ENCODE measurements at places on chromosomes 3 and 15.

DNA sequence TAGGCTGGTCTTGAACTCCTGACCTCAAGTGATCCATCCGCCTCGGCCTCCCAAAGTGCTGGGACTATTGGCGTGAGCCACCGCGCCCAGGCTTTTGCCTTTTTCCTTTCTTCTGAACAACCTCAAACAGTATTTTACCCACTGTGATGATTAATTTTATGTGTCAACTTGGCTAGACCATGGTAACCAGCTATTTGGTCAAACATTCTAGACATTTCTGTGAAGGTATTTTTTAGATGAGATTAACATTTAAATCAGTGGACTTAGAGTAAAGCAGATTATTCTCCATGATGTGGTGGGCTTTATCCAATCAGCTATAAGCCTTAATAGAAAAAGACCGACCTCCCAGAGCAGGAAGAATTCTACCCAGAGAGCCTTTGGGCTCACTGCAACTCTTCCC, 6.0 kb downstream of the SPATA12 start:
- DNase-seq: no peak
- peaks cover 51% of the 10 kb centered on the region for H3K4me1 ChIP-seq
- H3K36me3 ChIP-seq: no peaks in the 10 kb centered on the region
- no peak overlapping the region for H3K4me3 ChIP-seq
- no peaks in the 10 kb centered on the region for H3K27me3 ChIP-seq

- H3K4me1 ChIP-seq: no peaks in the 10 kb centered on the region
- H3K27ac ChIP-seq: no peak overlapping the region
- H3K27me3 ChIP-seq: no peaks in the 10 kb centered on the region
- no peaks in the 10 kb centered on the region for H3K36me3 ChIP-seq
- no peak for DNase-seq
Measured at GRCh38 chr3:195591852-195592251, 8.1 kb upstream of the APOD start.

DNA sequence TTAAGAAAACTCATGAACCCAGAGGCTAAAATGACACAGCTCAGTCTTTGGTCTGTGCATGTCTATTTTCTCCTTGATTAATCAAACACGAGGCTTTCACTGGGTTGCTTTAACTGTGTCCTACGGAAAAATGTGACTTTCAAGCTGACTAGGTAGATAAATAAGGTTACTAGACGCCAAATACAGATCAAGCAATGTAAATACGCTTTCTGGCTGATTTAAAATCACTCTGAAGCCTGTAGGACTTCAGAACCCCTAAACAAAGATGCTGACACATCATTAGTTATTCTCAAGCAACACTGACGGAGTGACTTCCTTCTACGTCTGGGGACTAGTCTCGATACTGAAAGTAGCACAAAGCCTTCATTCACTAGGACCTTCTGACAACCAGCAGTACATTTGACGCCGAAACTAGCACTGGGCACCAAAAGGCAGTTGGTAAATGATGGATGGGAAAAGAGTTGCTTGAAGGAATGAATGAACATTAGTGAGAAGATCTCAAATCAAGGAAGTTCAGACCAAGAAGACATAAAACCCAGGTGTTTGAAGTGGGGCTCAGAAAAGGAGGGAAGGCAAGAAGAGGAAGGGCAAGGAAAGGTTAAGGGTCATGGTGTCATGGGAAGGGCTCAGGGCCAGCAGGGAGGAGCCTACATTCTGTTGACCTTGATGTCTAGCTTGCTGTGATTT, 67.1 kb upstream of the CDV3 start:
- DNase-seq: no peak
- no peak overlapping the region for H3K4me3 ChIP-seq
- no peaks in the 10 kb centered on the region for H3K4me1 ChIP-seq
- H3K27ac ChIP-seq: peak overlapping the region; percentile 10
- no peaks in the 10 kb centered on the region for H3K36me3 ChIP-seq

- H3K27me3 ChIP-seq: no peaks in the 10 kb centered on the region
- no peak overlapping the region for H3K27ac ChIP-seq
- no peaks in the 10 kb centered on the region for H3K36me3 ChIP-seq
- no peaks in the 10 kb centered on the region for H3K4me1 ChIP-seq
Measured at GRCh38 chr15:73190189-73190601, 137.9 kb downstream of the NEO1 start.

All from thyroid gland (tissue), 4 donors.